ENCODE measurements at places on chromosomes 2 and 18. TPM values are rescaled to one million over a fixed set of nuclear protein-coding genes. Genes with fewer than 3 reads are reported as not detected.

The CNGA3 gene
- total RNA-seq, result not detected

The HNMT gene
- 3.4 TPM for total RNA-seq

The CNTNAP5 gene
- total RNA-seq, result not detected

The MC5R gene
- not detected for total RNA-seq

The DPYSL5 gene
- total RNA-seq, result not detected

The NR4A2 gene
- 0.43 TPM for total RNA-seq
